ENCODE measurements at places on chromosomes 16 and 17. TPM values are rescaled to one million over a fixed set of nuclear protein-coding genes. Genes with fewer than 3 reads are reported as not detected.
A peak's percentile ranks its signal among the peaks of the same experiment; 100 is the strongest.

- H3K4me3 ChIP-seq, result no peak overlapping the region
- no peaks in the 10 kb centered on the region for H3K27me3 ChIP-seq
- H3K36me3 ChIP-seq, result peaks cover 5% of the 10 kb centered on the region
- DNase-seq, result no peak
- H3K27ac ChIP-seq, result no peak overlapping the region
Measured at GRCh38 chr16:52851211-52851740, 201.4 kb downstream of the CHD9NB start.

DNA sequence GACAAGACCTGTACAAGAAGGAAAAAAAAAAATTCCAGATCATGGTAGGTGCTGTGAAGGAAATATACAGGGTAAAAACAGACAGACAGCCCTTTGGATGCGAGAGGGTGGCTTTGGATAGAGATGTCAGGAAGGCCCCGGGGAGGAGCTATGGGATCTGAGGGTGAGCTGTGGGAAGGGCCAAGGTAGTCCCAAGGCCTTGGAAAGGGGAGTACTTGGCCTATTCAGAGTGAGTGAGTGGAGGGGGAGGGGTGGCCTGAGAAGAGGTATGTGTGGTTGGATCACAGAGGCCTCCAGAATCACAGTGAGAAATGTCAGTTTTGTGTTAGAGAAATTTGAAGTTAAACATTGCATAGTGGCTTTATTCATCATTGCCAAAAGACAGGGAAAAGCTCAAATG is 31.2 kb upstream of the AKTIP start:
- H3K4me3 ChIP-seq, result no peak overlapping the region
- no peaks in the 10 kb centered on the region for H3K4me1 ChIP-seq
- DNase-seq, result no peak
- H3K27me3 ChIP-seq, result no peaks in the 10 kb centered on the region

DNA sequence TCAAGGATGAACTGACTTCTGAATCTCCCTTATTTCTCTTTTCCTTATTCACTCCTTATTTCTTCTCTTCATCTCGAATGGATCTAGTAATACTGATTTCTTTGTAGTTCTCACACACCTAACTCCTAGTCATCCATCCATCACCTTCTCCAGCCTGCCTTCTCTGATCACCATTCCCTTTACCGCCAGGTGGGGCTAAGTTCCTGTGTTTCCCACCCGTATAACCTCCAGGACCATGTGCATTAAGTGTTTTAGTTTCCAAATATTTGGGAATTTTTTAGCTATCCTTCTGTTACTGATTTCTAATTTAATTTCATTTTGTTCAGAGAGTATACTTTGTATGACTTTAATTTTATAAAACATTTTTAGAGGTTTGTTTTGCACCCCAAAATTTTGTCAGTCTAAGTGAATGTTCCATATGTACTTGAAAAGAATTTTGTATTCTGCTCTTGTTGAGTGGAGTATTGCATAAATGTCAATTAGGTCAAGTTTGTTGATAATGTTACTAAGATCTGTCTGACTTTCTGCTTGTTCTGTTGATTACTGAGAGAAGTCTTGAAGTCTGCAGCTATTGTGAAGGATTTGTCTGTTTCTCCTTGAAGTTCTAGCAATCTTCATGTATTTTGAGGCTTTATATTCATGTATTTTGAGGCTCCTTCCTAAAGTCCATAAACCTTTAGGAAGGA is 8.8 kb downstream of the BPTF start:
- H3K4me3 ChIP-seq, result no peak overlapping the region
- H3K4me1 ChIP-seq, result peaks cover 21% of the 10 kb centered on the region
- H3K27ac ChIP-seq, result no peak overlapping the region
- DNase-seq, result peak; percentile 37
- no peaks in the 10 kb centered on the region for H3K36me3 ChIP-seq

DNA sequence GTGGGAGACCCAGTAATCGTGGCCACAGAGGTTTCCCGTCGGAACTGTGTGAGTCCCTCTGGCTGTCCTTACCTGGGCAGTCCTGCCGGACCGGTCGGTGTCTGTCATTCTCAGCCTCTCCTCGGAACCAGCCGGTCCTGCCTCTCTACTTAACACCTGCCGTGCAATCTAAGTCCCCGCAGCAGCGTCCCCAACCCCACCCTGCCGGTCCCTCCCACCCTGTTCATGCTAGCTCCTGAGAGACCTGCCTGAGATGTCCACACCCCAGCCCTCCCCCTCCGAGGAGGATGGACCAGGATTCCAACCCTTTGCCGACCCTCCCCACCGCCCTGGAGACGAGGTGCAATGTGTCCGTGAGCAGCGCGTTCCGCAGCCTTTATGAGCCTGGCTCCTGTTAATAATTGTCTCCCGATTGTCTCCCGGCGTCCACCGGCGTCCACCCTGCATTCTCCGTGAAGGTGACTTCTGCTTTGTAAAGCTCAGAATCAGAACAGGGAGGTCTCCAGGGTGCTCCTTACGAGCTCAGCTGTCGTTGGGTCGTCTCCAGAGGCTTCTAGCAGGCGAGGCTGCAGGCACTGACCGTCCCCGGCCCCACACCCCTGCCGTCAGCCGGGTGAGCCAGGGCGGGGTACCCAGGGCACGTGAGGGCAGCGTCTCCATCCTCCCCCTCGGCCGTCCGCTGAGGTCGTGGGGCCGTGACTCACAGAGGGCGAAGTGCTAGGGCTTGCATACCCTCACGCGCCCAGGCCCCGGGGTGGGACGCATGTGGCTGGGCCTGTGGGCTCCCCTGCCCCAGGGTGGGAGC is 10.1 kb downstream of the METRNL start:
- no peak overlapping the region for H3K27ac ChIP-seq
- no peaks in the 10 kb centered on the region for H3K27me3 ChIP-seq
- no peak for DNase-seq
- H3K4me3 ChIP-seq, result no peak overlapping the region

DNA sequence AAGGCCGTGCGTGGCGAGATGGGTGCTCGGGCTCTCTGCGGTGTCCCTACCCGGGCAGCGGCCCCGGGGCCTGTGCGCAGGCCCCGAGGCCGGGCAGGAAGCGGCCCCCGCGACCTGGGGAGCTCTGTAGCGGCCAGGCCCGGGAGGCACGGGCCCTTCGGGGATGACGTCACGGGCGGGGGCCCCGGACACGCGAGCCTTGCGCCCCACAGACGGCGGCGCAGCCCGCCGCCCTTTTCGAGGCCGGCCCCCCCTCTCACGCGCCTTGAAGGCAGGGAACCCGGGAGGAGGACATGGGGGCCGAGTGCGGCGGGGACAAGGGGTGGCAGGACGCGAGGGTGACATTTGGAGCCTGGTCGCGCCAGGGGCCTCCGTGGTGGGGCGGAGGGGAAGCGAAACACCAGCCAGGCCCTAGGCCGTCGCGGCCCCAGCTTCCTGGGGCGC is 1.1 kb downstream of the RAI1 start:
- DNase-seq, result peak; percentile 44
- H3K4me1 ChIP-seq, result peaks cover 26% of the 10 kb centered on the region
- no peak overlapping the region for H3K27ac ChIP-seq
- H3K4me3 ChIP-seq, result peak overlapping the region; percentile 74
- no peaks in the 10 kb centered on the region for H3K36me3 ChIP-seq
- peaks cover 92% of the 10 kb centered on the region for H3K27me3 ChIP-seq

GRCh38 chr16:28283798-28284577 is 8.3 kb upstream of the SBK1 start:
- H3K27ac ChIP-seq, result no peak overlapping the region
- H3K36me3 ChIP-seq, result no peaks in the 10 kb centered on the region
- H3K27me3 ChIP-seq, result no peaks in the 10 kb centered on the region
- no peak overlapping the region for H3K4me3 ChIP-seq
- no peak for DNase-seq

DNA sequence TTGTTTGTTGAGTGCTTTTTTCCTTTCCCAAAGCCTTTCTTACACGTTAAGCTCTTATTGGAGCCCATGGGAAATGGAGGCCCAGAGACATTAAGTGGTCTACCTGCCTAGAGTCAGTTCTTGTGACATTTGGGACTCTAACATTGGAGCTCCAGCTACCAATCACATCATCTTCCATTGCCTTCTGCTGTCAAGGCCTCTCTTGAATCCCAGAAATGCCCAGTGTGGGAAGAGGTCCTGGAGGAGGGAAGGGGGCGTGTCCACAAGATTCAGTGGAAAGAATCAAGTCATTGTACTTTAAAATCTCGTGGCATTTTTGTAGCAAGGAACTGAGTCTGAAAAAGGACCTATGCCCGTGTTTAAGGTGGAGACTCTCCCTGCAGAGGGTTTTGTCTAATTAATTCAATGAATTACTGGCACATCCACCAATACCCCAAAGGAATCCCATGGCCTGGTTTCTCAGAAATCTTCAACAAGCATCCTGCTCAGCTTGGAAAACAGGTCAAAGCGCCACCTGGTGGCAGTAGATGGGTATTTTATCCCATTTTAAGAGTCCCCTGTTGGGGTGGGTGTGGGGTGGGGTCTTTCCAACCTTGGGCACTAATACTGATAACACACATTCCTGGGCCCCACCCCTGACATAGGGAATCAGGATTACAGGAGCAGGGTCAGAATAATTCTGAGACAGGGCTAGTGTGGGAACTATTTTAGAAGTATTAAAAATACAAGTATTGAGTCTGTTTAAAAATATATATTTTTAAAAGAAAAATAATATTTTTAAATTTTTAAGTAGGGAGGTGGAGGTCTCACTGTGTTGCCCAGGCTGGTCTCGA is 24.6 kb downstream of the GPT2 start:
- no peaks in the 10 kb centered on the region for H3K4me1 ChIP-seq
- H3K27ac ChIP-seq, result no peak overlapping the region
- H3K36me3 ChIP-seq, result no peaks in the 10 kb centered on the region
- H3K27me3 ChIP-seq, result no peaks in the 10 kb centered on the region

ADORA2B gene
- total RNA-seq, result 1.9 TPM

MLKL gene
- total RNA-seq, result 0.04 TPM

FBXW10B gene
- total RNA-seq, result not detected

Measured in neural progenitor cell (in vitro differentiated cells).